Ureter (tissue), 1 donor: ENCODE measurements at places on chromosomes 6 and 20.

GRCh38 chr6:151005164-151005563 lies 139.7 kb downstream of the MTHFD1L start:
- no peak for DNase-seq

DNA sequence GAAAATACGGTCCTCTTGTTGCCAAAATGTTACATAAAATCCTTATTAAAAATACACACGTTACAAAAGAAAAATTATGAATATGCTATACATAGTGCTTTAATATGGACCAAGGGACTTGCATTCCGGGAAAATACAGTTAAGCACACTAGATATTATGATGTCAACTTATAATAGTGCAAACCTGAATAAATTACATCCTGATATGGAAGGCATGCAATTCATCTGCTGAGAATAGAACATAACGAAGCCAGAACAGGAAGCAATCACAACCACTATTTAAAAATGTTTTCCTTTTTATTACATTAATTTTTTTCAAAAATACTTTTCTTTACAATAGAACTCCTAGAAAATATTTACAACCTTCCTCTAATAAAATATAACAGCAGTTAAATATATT lies 7.8 kb upstream of the MRPS10 start:
- no peak for DNase-seq

- DNase-seq, result no peak
Measured at GRCh38 chr20:58741384-58741783, 48.8 kb downstream of the NPEPL1 start.

DNA sequence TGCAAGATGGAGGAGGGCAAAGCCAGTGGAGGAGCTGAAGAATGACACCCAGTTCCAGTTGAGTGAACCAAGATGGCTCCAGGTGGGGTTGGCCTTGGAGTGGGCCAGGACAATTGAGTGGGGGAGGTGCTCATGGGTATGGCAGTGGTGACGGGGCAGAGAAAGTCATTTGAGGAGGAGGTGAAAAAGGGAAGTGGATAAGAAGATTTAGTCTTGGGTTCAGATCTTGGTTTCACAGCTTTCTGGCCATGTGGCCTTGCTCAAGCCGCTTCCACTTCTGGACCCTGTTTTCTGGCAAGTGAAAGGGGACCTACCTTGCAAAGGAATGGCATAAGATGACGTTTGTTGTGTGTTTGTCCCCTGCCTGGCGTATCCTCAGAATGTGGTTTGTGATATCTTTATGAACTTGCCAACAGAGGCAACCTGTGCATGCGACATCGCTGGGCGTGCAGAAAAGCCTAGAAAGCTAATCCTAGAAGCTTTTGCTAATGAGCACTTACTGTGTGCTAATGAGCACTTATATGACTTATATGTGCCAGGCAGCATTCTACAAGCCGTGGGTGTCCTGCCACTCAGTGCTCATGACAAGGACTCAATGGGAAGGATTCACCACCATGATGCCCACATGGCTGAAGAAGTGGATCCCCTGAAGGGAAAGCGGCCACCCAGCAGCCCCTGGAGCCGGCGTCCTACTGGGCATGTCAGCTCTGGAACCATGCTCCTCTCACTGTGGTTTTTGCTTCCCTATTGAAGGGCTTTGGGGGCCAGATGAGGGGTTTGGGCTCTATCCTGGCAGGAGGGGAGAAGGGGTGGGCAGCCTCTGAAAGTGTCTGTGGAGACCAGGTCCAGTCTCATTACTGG lies 23.6 kb upstream of the STX16 start:
- DNase-seq, result no peak
